ENCODE measurements at places on chromosomes 3 and 15. TPM values are rescaled to one million over a fixed set of nuclear protein-coding genes. Genes with fewer than 3 reads are reported as not detected.

NR1I2 gene
- not detected for total RNA-seq

TRH gene
- total RNA-seq: not detected

CADPS gene
- 8.1 TPM for total RNA-seq

XYLB gene
- total RNA-seq: 0.83 TPM

ZNF660 gene
- total RNA-seq: 2.1 TPM

PTX3 gene
- total RNA-seq: 5.5 TPM

PIAS1 gene
- 63.4 TPM for total RNA-seq

DNA sequence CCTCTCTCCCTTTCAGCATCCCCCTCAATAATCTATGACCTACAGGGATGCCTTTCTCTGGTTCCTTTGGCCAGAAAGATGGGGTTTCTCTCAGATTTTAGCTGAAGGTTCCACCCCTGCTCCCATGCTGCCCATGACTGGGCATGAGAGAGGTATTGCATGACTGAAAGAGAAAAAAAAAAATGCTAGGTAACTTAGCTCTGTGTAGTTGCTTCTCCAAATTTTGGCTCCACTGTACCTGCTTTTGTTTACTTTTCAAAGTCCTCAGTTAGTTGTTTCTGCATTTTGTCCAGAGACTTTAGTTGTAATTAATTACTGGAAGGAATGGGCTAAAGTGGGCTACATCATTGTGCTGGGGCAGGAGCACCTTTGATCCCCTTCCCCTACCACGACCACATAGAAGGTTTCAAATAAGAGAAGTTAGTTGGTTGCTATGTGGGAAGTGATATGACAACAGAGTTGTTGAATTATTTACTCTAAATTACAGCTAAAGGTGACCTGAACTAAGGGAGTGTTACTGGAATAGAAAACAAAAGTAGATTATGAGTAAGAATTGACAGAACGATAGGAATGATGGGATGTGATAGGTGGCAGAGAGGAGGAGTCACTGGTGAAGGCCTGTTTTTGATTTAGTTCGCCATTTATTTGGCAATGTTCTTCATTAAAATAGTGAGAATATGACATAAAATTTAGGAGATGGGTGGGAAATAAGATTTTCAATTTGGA lies 605.4 kb upstream of the NR2F2 start:
- no peak for DNase-seq

GRCh38 chr15:100026041-100026440 lies 292.8 kb upstream of the LYSMD4 start:
- DNase-seq: no peak

DNA sequence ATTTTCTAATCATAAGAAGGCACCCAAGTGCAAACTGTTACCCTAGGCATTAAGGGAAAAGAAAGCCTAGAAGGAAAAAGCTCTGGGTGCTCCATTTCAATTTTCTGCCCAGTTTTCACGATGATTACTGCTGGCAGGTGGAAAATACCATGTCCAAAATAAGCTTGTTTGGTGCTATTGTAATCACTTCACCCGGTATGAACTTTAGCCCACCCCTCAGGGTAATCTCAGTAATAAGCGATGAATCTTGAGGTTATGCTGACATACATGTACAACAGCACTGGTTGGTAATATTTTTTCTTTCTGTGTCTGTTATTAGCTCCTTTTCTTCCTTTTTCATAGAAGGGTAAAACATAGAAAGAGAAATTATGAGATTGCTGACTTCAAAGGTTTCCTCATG lies 88.6 kb upstream of the MEX3B start:
- DNase-seq: no peak

DNA sequence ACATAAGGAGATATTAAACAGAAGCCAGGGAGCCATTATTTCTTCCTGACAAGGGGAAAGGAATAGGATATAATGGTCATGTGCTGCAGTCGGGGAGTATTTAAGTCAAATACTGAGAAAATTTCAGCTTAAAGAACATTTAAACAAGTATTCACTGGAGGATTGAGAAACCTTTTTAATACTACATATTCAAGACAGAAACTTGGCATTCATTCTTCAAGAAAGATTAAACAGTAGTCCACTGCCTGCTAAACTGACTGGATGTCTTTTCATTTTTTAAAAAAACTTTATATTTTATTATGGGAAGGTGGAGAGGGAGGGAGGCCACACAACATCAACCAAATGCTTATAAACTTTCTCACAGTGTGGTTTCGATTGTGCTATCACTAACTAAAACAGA lies 107.4 kb upstream of the CBLB start:
- DNase-seq: no peak

DNA sequence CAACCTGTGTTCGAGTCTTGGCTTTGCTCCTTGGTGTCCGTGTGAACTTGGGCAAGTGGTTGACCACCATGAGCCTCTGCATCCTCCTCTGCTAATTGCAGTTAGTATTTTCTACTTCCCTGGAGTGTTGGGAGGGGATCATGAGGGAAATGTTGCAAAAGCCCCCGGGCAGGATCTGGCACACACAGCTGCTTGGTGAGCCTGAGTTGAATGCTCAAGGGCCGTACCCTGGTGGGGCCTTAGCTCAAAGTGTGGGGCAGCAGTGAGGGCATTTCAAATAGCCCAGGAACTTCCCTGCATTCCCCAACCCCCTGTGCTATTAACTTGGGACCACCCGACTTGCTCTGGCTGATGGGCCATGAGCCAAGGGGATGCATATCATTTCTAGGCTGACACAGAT lies 94.9 kb upstream of the SLC6A11 start:
- DNase-seq: no peak

- no peak for DNase-seq
Observed at GRCh38 chr3:31450345-31450744, 82.4 kb upstream of the STT3B start.

- no peak for DNase-seq
Observed at GRCh38 chr3:174862101-174862500, 3.0 kb downstream of the NAALADL2 start.

- DNase-seq: no peak
Observed at GRCh38 chr3:4841225-4841624, 138.0 kb upstream of the BHLHE40 start.

GRCh38 chr3:113546414-113546893 lies 14.1 kb downstream of the SIDT1 start:
- DNase-seq: no peak

GRCh38 chr3:25479727-25480010 lies 51.6 kb downstream of the RARB start:
- peak; percentile 5 for DNase-seq

DNA sequence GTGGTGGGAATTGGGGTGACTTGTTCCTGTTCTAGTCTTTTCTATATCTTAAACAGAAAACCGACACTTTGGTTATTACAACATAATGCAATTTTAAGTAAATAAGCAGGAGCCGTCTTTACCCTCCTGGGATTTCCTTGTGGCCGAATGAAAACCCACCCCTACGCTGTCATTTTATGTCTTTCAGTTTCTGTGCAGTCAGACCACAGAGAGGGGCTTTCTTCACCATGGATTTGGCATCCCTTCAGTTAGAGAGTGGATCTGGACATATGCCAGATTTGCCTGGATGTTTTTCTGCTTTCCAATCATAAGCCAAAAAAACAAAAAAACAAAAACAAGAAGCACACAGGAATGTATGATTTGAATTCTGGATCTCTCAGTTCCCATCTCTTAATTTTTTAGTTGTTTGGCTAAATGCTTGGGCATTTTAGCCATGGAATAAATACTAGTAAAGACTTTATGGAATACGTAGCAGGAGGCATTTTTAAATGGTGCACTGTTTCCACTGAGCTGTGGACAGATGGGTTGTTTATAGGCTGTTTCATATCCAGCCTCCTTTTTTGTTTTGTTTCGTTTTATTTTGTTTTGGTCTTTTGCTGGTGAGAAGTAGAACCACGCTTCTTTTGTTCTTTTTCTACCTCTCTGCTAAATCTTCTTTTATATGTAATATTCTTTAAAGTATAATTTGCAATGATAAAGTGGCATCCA lies 272.9 kb downstream of the FEZF2 start:
- no peak for DNase-seq

GRCh38 chr3:166367947-166368533 lies 530.8 kb upstream of the BCHE start:
- DNase-seq: no peak
